GM03348 (cell line): ENCODE measurements at places on chromosomes 1 and 21.

- DNase-seq, result no peak
These were observed 70.2 kb upstream of the CDC42BPA start for GRCh38 chr1:227388214-227389168.

DNA sequence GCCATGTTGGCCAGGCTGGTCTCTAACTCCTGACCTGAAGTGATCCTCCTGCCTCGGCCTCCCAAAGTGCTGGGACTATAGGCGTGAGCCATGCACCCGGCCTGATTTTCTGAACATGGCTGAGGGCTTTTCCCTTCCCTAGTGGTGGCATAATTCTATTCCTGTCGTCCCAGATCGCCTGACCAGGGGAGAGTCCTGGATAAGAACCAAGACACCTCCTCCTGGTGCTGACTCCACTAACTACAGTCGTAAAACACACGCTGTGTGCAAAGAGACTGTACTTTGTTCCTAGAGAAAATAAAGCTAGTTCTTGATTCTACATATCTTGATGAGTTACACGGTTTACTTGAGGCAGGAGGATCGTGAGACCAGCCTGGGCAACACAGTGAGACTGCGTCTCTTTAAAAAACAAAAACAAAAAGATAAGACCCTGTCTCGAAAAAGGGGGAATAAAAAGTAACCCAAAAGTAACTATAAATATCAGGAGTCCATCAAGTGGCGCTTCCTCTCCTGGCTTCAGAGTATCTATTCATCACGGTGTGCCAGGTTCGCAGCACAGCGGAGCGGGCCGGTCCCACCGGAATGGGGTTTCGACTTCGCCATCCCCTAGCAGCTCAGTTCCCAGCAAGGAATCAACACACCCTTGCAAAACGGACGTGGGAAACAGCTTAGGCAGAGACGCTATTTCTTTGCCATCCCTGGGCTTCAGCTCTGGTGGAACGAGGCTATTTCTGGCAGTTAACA, 973 bp downstream of the SDF4 start:
- DNase-seq, result peak; percentile 86

- DNase-seq, result no peak
These were observed 173.2 kb downstream of the SMYD3 start for GRCh38 chr1:246333855-246334254.

DNA sequence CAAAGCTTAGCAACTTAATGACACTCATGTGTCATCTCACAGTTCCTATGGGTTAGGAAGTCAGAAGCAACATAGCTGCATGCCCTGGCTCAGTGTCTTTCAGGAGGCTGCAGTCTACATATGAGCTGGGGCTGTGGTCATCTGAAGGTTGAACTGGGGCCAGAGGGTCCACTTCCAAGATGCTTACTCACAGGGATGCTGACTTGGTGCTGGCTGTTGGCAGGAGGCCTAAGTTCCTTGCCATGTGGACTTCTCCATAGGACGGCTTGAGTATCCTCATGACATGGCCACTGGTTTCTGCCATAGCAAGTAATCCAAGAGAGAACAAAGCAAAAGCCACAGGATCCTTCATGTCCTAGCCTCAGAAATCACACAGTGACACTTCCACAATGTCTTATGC, 12.1 kb upstream of the FAM43B start:
- no peak for DNase-seq
